ENCODE measurements at places on chromosomes 4 and X. TPM values are rescaled to one million over a fixed set of nuclear protein-coding genes. Genes with fewer than 3 reads are reported as not detected.

The MAGEA9B gene
- not detected for total RNA-seq

The PITX2 gene
- not detected for total RNA-seq

The ALPK1 gene
- total RNA-seq, result 4.2 TPM

The USP51 gene
- 6.7 TPM for total RNA-seq

The MAP7D2 gene
- total RNA-seq, result 0.17 TPM

The MAGED4B gene
- total RNA-seq, result 17.1 TPM

The CT83 gene
- not detected for total RNA-seq

The MTTP gene
- 193 TPM for total RNA-seq

The CFAP99 gene
- not detected for total RNA-seq

The UGT2B10 gene
- 139 TPM for total RNA-seq

The GUCY1A1 gene
- total RNA-seq, result 9.7 TPM
